ENCODE measurements at places on chromosomes 1 and 21.
A peak's percentile ranks its signal among the peaks of the same experiment; 100 is the strongest.

GRCh38 chr1:53524428-53525375 is 65.5 kb downstream of the DMRTB1 start:
- peak; percentile 40 for DNase-seq

- DNase-seq: peak; percentile 78
Measured at GRCh38 chr1:100708476-100709062, 11.0 kb upstream of the VCAM1 start.

DNA sequence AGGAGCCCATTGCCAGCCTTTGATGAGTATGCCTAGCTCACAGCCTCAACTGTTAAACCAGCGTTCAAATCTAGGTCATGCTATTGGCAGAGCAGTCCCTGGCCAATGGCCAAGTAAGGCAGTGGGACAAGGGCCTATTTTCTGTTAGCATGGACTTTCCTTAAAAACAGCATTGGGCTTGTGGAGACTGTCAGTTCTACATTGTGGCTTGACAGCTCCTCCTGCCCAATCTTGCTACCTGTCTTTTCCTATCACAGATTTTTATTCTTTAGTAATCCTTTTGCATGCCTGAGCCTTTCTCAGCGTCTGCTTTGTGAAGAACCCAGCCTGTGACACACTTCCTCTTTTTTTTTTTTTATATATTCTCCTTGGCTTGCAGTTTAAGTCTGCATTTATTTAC is 56.4 kb downstream of the DIP2A start:
- peak; percentile 17 for DNase-seq

- DNase-seq: no peak
Measured at GRCh38 chr1:206606867-206607266, 5.4 kb downstream of the EIF2D start.

Data from umbilical cord (tissue), 2 donors.